ENCODE measurements at places on chromosomes 3 and 15.

- H3K4me3 ChIP-seq: peak overlapping the region; percentile 89
- peaks cover 30% of the 10 kb centered on the region for H3K4me1 ChIP-seq
- H3K27me3 ChIP-seq: no peaks in the 10 kb centered on the region
- peaks cover 8% of the 10 kb centered on the region for H3K36me3 ChIP-seq
Measured at GRCh38 chr3:25665315-25666280, 891 bp upstream of the TOP2B start.

DNA sequence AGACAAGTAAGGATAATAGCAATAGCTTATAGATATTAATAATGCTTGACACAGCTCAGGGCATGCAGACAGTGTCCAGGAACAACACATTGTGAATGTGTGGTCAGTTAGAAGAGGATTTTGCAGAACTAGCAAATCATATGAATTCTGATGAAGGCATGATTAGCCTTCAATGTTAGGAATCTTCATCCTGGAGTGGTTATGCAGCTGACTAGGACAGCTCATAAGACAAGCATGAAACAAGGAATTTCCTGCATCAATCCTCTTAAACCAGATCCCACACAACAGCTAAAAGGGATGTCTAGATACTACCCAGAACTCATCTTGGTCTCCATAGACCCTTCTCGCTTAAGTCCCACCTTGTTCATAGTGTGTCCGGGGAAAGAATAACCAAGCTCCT is 499.0 kb upstream of the ATP11B start:
- no peaks in the 10 kb centered on the region for H3K36me3 ChIP-seq
- DNase-seq: no peak
- H3K4me1 ChIP-seq: no peaks in the 10 kb centered on the region
- H3K27me3 ChIP-seq: no peaks in the 10 kb centered on the region
- H3K27ac ChIP-seq: no peak overlapping the region

- H3K4me3 ChIP-seq: no peak overlapping the region
- H3K27me3 ChIP-seq: peaks cover 73% of the 10 kb centered on the region
- no peaks in the 10 kb centered on the region for H3K36me3 ChIP-seq
- DNase-seq: no peak
- peaks cover 3% of the 10 kb centered on the region for H3K4me1 ChIP-seq
- no peak overlapping the region for H3K27ac ChIP-seq
Measured at GRCh38 chr3:43892526-43892925, 201.8 kb downstream of the ABHD5 start.

GRCh38 chr3:124512881-124513609 is 217.2 kb upstream of the UMPS start:
- DNase-seq: no peak
- H3K36me3 ChIP-seq: no peaks in the 10 kb centered on the region
- H3K4me1 ChIP-seq: no peaks in the 10 kb centered on the region
- H3K27ac ChIP-seq: no peak overlapping the region
- peaks cover 39% of the 10 kb centered on the region for H3K27me3 ChIP-seq
- no peak overlapping the region for H3K4me3 ChIP-seq

- no peaks in the 10 kb centered on the region for H3K4me1 ChIP-seq
- H3K4me3 ChIP-seq: no peak overlapping the region
- no peaks in the 10 kb centered on the region for H3K36me3 ChIP-seq
- H3K27me3 ChIP-seq: peaks cover 10% of the 10 kb centered on the region
- no peak for DNase-seq
Measured at GRCh38 chr3:133843634-133844033, 38.0 kb downstream of the SRPRB start.

GRCh38 chr3:195207731-195208130 is 63.2 kb downstream of the XXYLT1 start:
- no peak for DNase-seq
- peaks cover 8% of the 10 kb centered on the region for H3K4me1 ChIP-seq
- H3K36me3 ChIP-seq: no peaks in the 10 kb centered on the region
- H3K27ac ChIP-seq: no peak overlapping the region

DNA sequence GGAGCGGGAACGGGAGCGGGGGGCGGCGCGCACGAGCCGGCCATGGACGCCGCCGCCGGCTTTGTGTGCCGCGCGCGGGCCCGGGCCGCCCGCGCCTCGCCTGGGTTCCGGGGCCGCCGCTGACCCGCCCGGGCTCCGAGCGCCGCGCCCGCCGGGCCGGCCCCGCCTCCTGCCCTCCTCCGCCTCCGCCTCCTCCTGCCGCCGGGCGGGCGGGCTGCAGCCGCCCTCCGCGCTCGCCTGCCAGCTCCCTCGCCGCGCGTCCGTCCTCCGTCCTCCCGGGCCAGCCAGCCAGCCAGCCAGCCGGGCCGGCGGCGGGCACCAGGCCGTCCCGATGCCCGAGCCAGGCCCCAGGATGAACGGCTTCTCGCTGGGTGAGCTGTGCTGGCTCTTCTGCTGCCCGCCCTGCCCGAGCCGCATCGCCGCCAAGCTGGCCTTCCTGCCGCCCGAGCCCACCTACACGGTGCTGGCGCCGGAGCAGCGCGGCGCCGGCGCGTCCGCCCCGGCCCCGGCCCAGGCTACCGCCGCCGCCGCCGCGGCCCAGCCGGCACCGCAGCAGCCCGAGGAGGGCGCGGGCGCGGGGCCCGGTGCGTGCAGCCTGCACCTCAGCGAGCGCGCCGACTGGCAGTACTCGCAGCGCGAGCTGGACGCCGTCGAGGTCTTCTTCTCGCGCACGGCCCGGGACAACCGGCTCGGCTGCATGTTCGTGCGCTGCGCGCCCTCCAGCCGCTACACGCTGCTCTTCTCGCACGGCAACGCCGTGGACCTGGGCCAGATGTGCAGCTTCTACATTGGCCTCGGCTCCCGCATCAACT is at the start of gene ABHD17C:
Gene ABHD17C, plus strand, starts transcription at position 212 of the 812 bp plus-strand sequence. Its CDS starts 120 bp downstream, at position 332.
- H3K27ac ChIP-seq: peak within 1 kb of the TSS; percentile 54
- peak; percentile 47 for DNase-seq
- H3K4me1 ChIP-seq: peaks cover 19% of the 10 kb centered on the region
- peak within 1 kb of the TSS; percentile 79 for H3K4me3 ChIP-seq

GRCh38 chr15:82231842-82232241 is 30.7 kb downstream of the EFL1 start:
- no peak overlapping the region for H3K4me3 ChIP-seq
- no peak overlapping the region for H3K27ac ChIP-seq
- DNase-seq: no peak
- peaks cover 32% of the 10 kb centered on the region for H3K36me3 ChIP-seq

DNA sequence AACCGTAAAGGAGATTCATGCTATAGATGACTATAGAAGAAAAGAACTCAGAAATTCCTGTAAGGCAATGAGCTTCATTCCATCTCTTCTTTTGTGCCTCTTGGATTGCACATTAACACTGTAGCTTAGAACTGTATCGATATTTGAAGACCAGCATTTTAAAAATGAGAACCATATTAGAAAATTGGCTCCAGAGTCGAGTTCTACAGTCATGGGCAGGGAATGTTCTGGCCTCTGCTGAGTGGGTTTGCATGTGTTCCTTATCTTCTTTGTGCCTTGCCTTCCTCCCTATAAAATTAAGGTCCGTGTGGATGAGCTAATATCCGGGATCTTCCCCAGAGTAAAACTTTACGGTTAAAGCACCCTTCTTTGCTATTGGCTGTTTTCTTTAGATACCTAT is 77.4 kb upstream of the PLCL2 start:
- H3K4me3 ChIP-seq: no peak overlapping the region
- peaks cover 5% of the 10 kb centered on the region for H3K4me1 ChIP-seq
- H3K27me3 ChIP-seq: peaks cover 11% of the 10 kb centered on the region
- no peak for DNase-seq
- no peak overlapping the region for H3K27ac ChIP-seq

- peaks cover 25% of the 10 kb centered on the region for H3K27me3 ChIP-seq
- H3K4me1 ChIP-seq: peaks cover 2% of the 10 kb centered on the region
- H3K36me3 ChIP-seq: no peaks in the 10 kb centered on the region
- no peak overlapping the region for H3K4me3 ChIP-seq
- no peak overlapping the region for H3K27ac ChIP-seq
Measured at GRCh38 chr15:68668926-68669600, 90.3 kb downstream of the CORO2B start.

DNA sequence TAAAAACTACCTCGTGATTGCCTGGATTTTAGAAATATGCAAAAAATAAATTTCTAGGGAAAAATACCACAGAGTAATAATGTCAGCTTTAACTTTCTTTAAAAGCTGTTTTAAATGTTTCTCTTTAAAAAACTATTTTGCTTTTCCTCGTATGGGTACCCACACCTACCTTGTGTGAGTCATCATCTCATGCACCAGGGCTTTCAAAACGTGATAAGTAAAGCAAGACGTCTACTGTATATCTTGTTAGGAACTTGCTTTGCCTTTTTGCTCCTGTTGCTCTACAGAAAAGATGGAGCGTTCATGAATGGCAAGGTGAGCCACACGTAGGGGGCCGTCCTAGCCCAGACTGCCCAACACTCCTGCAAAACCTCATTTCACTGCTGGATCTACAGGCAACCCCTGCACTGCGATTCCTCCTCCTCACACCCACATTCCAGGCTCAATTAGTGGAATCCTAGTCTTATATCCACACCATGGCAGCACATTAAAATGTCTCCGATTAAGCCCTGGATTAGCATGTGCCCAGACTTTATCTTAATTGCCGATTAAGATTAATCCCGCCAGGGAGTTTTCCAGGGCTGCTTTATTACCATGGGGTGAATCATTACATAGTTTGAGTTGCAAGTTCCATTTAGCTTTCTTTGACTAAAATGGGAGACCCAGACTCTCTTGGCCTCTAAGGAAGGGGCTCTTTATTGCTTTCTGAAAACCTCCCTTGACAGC is 293.6 kb upstream of the ICE2 start:
- H3K27ac ChIP-seq: no peak overlapping the region
- DNase-seq: no peak
- no peak overlapping the region for H3K4me3 ChIP-seq
- peaks cover under 1% of the 10 kb centered on the region for H3K36me3 ChIP-seq
- peaks cover 5% of the 10 kb centered on the region for H3K27me3 ChIP-seq

DNA sequence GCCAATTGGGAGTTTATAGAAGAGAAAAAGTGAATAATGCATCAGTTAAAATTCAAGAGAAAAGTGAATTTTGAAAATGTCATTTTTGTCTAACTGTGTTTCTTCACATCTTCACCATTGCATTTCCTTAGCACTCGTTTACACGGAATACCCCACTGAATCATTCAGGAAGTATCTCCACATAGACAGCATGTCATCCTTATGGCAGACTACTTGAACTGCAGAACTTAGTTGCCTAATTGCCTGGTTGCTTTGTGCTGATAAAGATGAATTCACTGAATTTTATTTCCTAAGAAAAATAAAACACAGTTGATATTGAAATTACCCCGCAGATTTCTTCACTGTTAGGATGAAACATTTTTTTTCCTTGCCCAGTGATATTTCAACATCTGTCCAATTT is 627.1 kb downstream of the ROBO1 start:
- H3K27ac ChIP-seq: no peak overlapping the region
- no peak overlapping the region for H3K4me3 ChIP-seq
- no peaks in the 10 kb centered on the region for H3K36me3 ChIP-seq
- no peaks in the 10 kb centered on the region for H3K4me1 ChIP-seq
- no peak for DNase-seq

GRCh38 chr3:136544532-136544931 is 207.6 kb downstream of the STAG1 start:
- H3K4me3 ChIP-seq: no peak overlapping the region
- H3K4me1 ChIP-seq: peaks cover 6% of the 10 kb centered on the region
- DNase-seq: no peak
- peaks cover 6% of the 10 kb centered on the region for H3K36me3 ChIP-seq
- no peaks in the 10 kb centered on the region for H3K27me3 ChIP-seq
- H3K27ac ChIP-seq: no peak overlapping the region

GRCh38 chr3:45065373-45065720 is 39.2 kb downstream of the CLEC3B start:
- H3K36me3 ChIP-seq: no peaks in the 10 kb centered on the region
- peaks cover 26% of the 10 kb centered on the region for H3K4me1 ChIP-seq
- peaks cover 25% of the 10 kb centered on the region for H3K27me3 ChIP-seq

- no peak overlapping the region for H3K27ac ChIP-seq
- DNase-seq: peak; percentile 21
- no peak overlapping the region for H3K4me3 ChIP-seq
- no peaks in the 10 kb centered on the region for H3K4me1 ChIP-seq
Measured at GRCh38 chr15:62889141-62889661, 153.3 kb upstream of the TPM1 start.

DNA sequence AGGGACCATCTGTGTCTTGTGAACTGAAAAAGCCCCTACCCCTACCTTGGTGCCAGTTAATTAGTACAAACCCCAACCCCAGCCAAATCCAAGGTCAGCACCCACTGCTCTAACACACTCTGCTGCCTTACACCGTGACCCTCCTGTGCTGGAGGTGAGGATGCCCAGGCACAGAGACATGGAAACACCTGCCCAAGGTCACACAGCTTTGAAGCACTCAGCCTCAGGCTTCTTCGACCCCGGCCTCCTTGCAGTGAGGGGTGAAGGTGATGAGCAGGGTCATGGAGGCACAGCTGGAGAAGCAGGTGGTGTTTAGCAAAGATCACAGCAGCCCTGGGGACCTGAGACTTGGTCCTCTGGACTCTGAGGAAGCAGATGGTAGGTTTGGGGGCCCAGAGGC is 39.0 kb upstream of the SLC6A6 start:
- no peak overlapping the region for H3K27ac ChIP-seq
- peaks cover 7% of the 10 kb centered on the region for H3K27me3 ChIP-seq
- peaks cover 3% of the 10 kb centered on the region for H3K4me1 ChIP-seq
- DNase-seq: no peak
- no peaks in the 10 kb centered on the region for H3K36me3 ChIP-seq

- H3K4me3 ChIP-seq: no peak overlapping the region
- H3K4me1 ChIP-seq: no peaks in the 10 kb centered on the region
- H3K36me3 ChIP-seq: no peaks in the 10 kb centered on the region
Measured at GRCh38 chr15:86036243-86036642, 43.4 kb upstream of the AGBL1 start.

GRCh38 chr15:52136442-52136980 is 23.9 kb upstream of the BCL2L10 start:
- peaks cover 7% of the 10 kb centered on the region for H3K36me3 ChIP-seq
- H3K27ac ChIP-seq: no peak overlapping the region
- no peak overlapping the region for H3K4me3 ChIP-seq
- peaks cover 21% of the 10 kb centered on the region for H3K4me1 ChIP-seq
- no peak for DNase-seq
- H3K27me3 ChIP-seq: no peaks in the 10 kb centered on the region

- no peaks in the 10 kb centered on the region for H3K4me1 ChIP-seq
- H3K27me3 ChIP-seq: no peaks in the 10 kb centered on the region
- no peak overlapping the region for H3K27ac ChIP-seq
- no peak overlapping the region for H3K4me3 ChIP-seq
Measured at GRCh38 chr3:144351773-144352365, 380.2 kb downstream of the DIPK2A start.

DNA sequence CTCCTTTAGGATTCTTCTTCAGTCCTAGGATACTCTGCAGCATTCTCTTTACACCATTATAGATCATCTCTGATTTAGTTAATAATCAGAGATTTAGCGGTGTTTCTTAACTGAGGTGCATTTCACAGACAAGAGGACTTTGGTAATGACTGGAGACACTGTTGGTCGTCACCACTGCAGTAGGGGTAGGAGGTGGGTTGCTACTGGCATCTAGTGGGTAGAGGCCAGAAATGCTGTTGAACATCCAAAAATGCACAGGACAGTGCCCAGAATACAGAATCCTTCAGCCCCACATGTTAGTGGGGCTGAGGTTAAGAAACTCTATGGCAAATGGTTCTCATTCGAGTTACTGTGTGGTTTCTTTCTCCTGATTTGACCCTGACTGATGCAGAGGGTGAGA is 80.4 kb upstream of the LMCD1 start:
- no peaks in the 10 kb centered on the region for H3K4me1 ChIP-seq
- no peak overlapping the region for H3K27ac ChIP-seq
- no peak overlapping the region for H3K4me3 ChIP-seq

Data from activated CD8-positive, alpha-beta memory T cell treated with anti-CD3 and anti-CD28 coated beads, Interleukin-2, amount 10 ng/mL, durations not matched to agents 7 days and 5 days (primary cell).